ENCODE measurements at places on chromosomes 12 and 14.

DNA sequence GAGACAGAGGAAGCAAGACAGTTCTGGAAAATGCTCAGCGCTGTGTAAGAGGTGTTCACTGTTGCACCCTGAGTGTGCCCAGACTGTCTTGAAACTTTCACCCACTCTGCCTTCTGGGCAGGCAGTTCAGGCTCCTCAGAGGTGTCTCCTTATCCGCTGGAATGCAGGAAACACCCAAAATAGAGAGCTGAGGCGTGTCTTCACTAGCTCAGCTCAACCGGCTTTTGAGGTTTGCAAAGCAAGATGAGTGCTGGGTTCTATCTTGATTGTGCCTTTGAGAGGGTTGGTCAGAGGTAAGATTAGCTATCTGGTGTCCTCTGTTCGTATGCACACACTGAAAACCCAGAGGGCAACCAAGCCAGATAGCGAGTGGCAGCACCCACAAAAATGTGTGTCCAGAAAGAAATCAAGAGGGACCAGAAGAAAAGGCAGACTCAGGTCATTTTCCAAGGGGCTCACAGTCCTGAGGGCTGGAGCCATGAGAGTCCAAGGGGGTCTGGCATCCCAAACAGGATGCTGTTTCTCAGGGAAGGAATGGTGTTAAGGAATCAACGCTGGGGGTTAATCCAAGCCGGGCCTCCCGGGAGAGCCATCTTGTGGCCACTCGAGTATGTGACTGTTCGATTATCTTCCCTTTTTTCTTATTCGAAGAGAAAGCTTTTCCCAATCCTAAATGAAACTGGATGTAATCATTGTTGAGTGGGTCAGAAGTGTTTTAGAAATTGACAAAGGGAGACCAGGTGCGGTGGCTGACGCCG is 47.1 kb downstream of the TBX3 start:
- DNase-seq: peak; percentile 1

- DNase-seq: no peak
These were observed 867 bp upstream of the TDG start for GRCh38 chr12:103964805-103965204.

GRCh38 chr14:92511453-92512238 is 1.9 kb upstream of the RIN3 start:
- DNase-seq: no peak

- DNase-seq: no peak
These were observed 571.5 kb upstream of the FBXO33 start for GRCh38 chr14:40003773-40004172.

- DNase-seq: no peak
These were observed 243.8 kb upstream of the PWP1 start for GRCh38 chr12:107441665-107442300.

DNA sequence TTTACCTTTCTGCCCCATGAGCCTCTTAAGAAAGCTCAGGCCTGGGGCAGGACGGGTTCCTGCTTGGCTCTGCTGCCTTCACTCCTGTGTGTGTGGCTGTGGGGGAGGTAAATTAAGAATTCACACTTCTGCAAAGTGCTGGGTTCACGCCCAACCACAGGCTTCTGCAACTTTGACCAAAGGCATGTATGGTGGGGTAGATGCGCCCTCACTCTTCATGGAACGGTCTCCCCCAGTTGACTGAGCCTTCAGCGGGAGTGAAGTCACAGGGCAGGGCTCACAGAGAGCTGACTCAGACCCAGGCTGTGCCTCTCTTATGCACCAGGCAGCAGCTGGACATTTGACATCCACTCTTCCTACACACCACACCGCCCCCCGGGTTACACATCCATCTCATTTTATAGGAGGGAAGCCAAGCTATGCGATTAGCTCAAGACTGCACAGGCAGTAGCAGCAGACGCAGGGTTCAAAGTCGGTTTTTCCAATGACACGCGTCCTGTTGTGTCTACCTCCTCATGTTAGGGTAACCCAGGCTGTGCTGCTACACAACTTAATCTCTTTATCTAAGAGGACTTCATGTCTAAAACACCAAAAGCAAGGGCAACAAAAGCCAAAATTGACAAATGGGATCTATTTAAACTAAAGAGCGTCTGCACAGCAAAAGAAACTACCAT is 15.4 kb upstream of the BCL11B start:
- no peak for DNase-seq

DNA sequence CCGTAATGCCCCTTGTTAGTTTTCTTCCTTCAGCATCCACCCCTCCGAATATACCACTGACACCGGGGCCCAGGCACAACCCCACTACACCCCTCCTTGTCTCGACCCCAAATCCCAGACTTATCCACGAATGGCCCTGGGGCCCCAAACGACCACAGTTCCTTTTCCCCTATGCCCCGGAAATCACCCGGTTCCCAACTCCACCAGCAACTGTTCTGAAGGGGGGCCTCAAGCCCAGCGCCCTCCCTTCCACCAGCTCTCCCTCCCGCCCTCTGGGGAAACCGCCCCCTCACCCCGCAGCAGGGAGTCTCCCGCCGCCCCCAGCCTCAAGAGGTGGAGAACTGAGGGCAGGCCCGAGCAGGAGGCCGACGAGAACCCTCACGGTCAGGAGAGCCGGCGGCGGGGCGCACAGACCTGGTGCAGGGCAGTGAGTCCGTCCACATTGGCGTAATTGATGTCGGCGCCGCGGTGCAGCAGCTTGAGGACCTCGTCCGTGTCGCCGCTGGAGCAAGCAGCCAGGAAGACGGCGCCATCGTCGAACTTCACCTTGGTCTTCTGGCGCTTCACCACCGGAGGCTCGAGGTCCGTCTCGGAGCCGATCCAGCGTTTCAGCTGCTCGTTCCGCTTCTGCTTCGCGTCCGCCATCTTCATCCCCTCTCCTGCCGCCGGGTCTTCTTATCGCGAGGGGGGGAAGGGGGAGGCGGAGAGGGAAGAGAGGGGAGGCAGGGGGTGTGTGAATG is 446 bp downstream of the PPP1R12A start:
- DNase-seq: peak; percentile 33

- DNase-seq: peak; percentile 75
These were observed 125.0 kb upstream of the DHRS4 start for GRCh38 chr14:23828616-23829015.

DNA sequence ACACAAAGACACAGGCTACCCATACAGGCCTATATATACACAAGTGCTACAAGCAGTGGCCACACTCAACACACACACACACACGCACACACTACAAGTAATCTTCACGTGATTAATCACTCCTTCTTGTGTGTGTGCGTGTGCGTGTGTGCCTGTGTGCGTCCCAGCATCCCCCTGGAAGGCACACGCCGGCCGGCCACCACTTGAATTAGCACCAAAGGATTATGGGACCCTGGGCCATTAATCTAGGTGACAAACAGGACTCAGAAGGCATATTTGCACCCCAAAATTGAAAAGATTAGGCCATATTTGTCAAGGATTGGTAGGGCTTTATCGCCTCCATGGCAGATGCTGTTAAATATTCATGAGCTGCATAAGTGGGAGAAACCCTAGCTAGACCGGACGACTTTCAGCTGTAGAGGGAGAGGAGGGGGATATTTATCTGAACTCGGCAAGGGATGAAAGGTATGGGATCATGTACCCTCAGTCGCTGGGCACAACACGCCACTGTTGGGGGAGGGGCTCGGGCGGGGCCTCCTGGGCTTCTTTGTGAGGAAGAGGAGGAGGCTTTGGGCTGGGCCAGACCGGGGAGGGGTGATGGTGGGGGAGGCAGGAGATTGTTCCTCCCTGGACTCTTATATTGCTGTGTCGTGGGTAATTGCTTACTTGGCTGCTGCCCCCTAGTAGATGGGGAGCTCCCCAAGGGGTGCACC is 89.6 kb upstream of the LHX5 start:
- DNase-seq: no peak

DNA sequence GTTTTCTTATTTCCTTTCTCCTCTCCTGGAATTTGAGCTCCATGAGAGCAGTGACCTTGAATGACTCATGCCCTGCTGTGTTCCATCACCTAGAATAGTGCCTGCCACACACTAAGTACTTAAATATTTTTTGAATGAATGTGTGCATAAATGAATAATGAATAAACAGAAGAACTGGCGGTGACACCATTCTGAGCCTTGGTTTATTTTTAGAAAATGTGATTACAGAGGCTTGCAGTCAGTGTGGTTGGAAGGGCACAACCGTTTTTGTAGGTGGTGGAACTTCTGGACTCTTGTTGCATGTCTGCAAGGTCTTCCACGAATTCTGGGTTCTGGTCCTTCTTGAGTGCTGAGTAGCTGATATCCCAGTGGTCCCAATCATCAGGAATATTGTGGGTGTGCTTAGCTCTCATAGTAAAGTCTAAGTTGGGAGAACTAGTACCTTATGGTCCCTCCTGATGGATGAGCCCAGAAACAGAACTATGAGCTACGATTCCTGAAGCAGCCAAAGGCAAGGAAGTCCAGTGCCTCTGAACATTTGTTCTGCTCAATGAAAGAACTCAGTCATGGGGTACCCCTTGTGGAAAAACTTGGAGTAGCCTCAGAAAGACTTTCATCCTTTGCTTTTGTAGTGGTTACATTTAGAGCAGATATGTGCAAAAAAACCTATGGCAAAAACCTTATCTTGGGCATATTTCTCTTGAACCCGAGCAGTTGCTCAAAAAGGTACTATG is 28.8 kb upstream of the BHLHE41 start:
- no peak for DNase-seq

- no peak for DNase-seq
These were observed 81.3 kb downstream of the CHST11 start for GRCh38 chr12:104538056-104538455.

DNA sequence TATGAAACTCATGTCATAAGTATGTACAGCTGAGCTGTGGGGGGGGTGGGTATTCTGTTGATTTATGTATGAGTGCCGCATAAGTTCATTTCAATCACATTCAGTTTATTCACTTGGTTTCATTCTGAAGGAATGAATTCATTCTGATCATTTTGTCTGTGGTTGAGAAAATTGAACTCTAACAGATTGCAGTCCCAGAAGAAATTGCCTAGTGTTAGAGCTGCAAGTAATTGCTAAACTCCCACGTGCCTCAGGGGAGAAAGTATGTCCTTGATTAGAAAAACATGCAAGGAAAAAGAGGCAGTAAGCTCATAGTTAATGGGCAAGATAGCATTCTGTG is 442.4 kb upstream of the MGAT4C start:
- no peak for DNase-seq

- DNase-seq: no peak
These were observed 111.8 kb downstream of the SLC25A47 start for GRCh38 chr14:100434911-100435438.

- no peak for DNase-seq
These were observed 15.5 kb downstream of the RIC8B start for GRCh38 chr12:106790020-106790419.

DNA sequence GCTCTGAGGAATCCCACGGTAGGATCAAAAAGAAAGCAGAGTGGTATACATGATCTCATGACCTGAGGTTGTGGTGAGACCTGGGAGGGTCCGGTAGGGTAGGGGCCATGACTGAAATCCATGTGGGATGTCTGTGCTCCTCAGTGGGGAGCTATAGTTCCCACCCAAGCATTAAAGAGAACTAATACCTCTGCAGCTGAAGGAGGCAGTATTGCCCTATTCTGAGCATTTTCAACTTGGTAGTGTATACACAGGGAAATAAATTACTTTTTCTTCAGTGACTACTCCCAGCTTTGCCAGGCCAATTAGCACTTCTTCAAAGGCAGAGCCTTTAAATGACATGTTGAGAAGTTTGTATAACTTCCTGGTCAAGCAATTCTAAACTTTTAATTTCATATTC is 613.8 kb downstream of the KCNH5 start:
- DNase-seq: no peak

DNA sequence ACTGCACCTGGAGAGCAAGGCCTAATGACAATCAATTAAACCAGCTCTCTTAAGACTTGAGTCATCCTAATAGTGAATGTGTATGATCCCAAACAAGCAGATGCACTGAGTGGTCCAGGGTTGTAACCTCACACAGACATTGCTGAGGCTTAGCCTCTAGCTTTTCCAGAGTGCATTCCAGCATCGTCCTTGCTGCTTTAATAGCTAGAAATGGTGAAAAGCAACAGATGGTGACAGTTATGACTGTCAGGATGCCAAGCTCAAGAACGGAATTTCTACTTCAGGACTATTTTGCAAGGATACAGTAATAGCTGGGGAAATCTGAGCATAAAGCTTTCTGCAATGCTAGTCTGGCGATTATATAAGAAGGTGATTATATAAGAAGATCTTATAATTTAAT is 34.6 kb downstream of the PTPRR start:
- no peak for DNase-seq

DNA sequence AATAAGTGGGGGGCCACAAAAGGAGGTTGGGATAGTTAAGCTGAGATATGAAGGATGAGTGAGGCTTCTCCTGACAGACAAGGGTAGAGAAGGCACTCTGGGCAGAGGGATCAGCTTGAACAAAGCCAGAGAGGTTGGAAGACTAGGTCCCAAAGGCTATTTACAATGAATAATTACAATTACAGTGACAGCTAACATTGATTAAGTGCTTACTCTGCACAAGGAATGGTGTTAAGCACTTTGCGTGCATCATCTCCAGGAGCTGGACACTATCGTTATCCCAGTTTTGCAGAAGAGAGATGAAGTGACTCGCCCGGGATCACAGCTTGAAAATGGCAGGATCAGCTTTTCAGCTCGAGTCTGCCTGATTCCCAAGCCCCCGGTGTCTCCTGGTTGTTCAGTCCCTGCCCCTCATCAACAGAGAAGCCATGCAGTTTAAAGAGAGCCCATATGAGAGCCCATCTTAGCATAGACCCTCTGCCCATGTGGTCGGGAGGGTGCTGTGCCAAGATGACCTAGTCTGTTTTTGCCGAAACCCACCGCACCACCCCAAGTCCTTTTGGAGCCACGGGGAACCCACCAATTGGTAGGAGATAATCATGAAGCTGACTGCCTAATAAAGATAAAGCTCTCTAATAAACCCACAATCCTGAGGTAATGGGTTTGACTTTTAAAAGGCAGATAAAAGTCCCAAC is 89.9 kb upstream of the HSPB8 start:
- DNase-seq: no peak

DNA sequence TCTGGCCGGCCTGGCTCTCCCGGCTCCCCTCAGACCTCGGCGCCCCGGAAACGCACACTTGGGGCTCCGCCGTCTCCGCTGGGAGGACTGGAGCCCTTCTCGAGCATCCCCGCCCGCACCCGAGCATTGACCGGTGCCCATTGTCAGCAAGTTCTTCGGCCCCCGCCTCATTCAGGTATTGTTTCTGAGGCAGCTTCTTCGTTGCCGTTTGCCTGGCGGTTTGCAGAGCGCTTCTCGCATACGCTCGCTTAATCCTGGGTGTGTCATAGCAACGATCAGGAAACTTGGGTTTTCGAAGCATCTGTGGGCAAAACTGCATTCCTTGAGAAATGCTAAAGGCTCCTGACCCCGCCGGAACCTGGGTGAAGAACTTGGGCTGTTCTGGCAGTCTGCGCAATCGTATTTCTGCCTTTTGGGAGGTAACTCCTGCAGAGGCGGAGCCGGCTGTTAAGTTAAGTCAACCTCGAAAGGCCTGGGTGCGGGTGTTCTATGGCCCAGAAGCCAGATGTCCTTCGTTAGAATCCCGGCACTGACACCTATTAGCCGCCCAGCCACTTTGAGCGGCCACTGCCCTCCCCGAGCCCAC is 518 bp downstream of the GSKIP start:
- DNase-seq: peak; percentile 13

GRCh38 chr12:12467264-12467663 is 95.4 kb downstream of the DUSP16 start:
- no peak for DNase-seq
